ENCODE measurements at places on chromosomes 4 and X.

GRCh38 chr4:78410676-78411075 lies 140.9 kb upstream of the ANXA3 start:
- no peak for DNase-seq

GRCh38 chr4:121016611-121017010 lies 55.7 kb downstream of the NDNF start:
- DNase-seq, result no peak

DNA sequence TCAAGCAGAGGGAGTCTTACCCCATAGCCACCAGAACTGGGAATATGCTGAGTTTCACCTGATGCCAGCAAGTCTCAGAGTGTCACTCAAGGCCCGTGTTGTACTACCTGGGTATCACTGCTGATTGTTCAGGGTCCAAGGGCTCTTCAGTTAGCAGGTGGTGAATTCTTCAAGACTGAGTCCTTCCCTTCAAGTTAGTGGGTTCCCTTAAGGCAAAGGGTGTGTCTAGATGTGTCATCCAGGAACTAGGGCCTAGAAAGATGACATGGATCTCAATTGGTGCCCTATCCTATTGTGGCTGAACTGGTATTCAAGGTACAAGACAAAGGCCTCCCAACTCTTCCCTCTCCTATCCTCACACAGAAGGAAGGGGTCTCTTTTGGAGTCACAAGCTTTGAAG lies 159.9 kb upstream of the DIPK2B start:
- DNase-seq, result no peak

DNA sequence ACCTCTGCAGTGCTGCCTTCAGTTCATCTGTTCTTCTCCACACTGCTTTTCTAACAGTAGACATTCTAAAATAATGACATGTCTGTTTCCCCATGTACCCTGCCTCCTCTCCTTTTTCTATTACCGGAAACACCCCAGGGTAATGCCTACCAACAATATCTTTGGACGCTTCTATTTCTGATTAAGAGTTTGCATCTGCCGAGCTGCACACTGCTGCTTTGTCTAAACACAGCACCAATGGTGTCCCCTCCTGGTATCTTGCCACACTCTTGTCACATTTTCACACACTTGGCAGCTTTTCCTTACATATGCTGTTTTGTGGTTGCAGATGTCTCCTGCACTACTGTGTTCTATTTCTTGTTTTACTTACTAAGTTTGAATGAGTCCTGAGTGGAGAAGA lies 288.8 kb downstream of the GRIA2 start:
- DNase-seq, result no peak

All from adrenal gland (tissue), 19 donors.